Karpas-422 (cell line): ENCODE measurements at places on chromosomes 7 and 10. TPM values are rescaled to one million over a fixed set of nuclear protein-coding genes. Genes with fewer than 3 reads are reported as not detected.

DNA sequence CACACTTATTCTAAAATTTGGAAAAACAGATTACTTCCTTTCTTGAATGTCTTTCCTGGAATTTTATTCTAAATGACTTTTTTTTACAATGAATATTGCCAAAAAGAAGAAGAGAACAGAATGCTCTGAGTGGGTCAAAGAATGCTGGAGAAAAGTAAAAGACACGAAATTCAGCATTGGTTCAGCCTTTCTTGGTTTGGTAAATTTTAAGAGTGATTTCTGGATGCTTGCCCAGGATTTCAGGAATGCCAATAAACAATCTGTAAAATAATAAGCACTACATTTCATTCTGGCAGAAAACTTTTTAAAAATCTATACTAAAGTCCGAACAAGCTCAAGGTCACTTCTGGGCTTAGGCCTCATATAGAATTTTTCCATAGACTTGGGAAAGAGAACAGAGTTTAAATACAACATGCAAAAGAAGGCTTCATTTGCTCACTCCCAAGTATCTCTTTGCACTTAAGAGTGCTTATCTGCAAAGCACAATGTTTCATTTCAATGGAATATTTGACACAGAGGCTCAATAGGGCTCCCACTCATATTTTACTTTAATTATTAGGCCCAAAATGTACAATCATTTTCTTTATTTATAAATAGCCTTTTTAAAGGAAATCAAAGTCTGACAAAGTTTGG lies 359.5 kb upstream of the ANKRD30A start:
- no peaks in the 10 kb centered on the region for H3K4me1 ChIP-seq
- H3K27ac ChIP-seq, result no peak overlapping the region
- no peaks in the 10 kb centered on the region for H3K27me3 ChIP-seq
- H3K4me3 ChIP-seq, result no peak overlapping the region
- no peak for DNase-seq

Gene MRPS17
- 11.5 and 14.1 TPM in 2 replicates for total RNA-seq

GRCh38 chr7:75866489-75867389 lies 12.1 kb upstream of the RHBDD2 start:
- no peaks in the 10 kb centered on the region for H3K36me3 ChIP-seq
- H3K27me3 ChIP-seq, result no peaks in the 10 kb centered on the region
- no peak overlapping the region for H3K4me3 ChIP-seq

DNA sequence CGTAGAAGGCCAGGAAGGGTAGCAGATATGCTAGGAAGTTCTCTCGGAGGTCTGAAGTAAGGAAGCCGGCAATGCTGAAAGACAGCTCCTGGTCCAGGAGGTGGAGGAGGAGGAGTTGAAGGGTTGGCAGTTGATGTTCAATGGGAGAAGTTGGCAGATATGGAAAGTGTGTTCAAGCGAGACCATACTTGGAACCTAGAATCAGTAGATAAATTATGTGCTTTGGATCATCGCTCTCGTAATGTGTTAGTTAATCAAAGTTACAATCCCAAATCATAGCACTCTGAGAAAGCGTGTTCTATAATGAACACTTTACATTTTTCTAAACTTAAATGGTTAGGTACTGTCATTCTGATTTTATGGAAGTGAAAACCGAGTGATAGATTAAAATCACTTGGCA lies 152.9 kb downstream of the CELF2 start:
- H3K4me1 ChIP-seq, result peaks cover 4% of the 10 kb centered on the region
- no peak overlapping the region for H3K27ac ChIP-seq
- H3K4me3 ChIP-seq, result no peak overlapping the region
- 0 out of 2 replicates have a peak, but pooled peaks cover 4% of the 10 kb centered on the region for H3K27me3 ChIP-seq

DNA sequence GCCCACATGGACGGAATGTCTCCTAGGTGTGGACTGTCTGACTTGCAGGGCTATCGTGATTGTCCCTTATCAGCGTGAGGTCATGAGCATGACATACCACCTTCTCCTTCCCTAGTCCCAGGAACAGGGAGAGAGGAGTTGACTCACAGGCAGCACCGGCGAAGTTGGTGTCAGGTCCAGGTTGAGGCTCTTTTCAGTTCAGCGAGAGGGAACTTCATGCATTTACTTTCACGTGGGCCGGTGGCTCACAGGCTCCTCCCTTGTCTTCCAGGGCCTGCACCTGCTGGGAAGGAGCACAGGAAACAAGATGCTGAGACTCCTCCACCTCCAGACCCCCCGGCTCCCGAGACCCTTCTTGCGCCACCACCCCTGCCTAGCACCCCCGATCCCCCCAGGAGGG lies 46.1 kb downstream of the PROSER2 start:
- H3K4me1 ChIP-seq, result peaks cover 8% of the 10 kb centered on the region
- no peak overlapping the region for H3K4me3 ChIP-seq
- H3K27me3 ChIP-seq, result no peaks in the 10 kb centered on the region
- H3K36me3 ChIP-seq, result no peaks in the 10 kb centered on the region

Gene ANKRD61
- total RNA-seq, result 0.22 and 0.71 TPM in 2 replicates

Gene SHLD2
- 12.0 and 21.4 TPM in 2 replicates for total RNA-seq

DNA sequence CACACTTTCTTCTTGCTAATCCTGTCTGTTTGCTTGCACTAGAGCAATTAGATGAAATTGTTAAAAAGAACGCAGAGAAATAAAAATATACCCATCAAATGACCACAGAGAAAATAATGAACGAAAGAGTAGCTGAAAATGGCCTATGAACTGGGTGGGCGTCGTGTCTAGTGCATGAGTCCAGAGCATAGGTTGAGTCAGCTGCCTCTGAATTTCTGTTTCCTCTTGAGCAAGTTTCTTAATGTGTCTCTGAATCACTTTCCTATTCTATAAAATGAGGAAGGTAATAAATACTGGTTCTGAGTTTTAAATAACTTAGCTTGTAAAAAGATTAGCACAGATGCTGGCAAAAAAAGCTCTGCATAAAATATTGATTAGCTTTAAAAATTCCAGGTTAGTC lies 75.0 kb downstream of the POM121L12 start:
- no peaks in the 10 kb centered on the region for H3K4me1 ChIP-seq
- H3K27ac ChIP-seq, result no peak overlapping the region
- no peak overlapping the region for H3K4me3 ChIP-seq
- no peaks in the 10 kb centered on the region for H3K36me3 ChIP-seq

GRCh38 chr10:132941640-132942051 lies 724 bp downstream of the CFAP46 start:
- H3K4me1 ChIP-seq, result peaks cover 10% of the 10 kb centered on the region
- no peak overlapping the region for H3K4me3 ChIP-seq
- no peaks in the 10 kb centered on the region for H3K36me3 ChIP-seq

GRCh38 chr10:6204063-6204340 lies 1.3 kb downstream of the PFKFB3 start:
- H3K27ac ChIP-seq, result peak overlapping the region; percentile 54; the same call in 1 of the 2 replicates
- peaks cover 38% of the 10 kb centered on the region for H3K4me1 ChIP-seq
- no peaks in the 10 kb centered on the region for H3K36me3 ChIP-seq

DNA sequence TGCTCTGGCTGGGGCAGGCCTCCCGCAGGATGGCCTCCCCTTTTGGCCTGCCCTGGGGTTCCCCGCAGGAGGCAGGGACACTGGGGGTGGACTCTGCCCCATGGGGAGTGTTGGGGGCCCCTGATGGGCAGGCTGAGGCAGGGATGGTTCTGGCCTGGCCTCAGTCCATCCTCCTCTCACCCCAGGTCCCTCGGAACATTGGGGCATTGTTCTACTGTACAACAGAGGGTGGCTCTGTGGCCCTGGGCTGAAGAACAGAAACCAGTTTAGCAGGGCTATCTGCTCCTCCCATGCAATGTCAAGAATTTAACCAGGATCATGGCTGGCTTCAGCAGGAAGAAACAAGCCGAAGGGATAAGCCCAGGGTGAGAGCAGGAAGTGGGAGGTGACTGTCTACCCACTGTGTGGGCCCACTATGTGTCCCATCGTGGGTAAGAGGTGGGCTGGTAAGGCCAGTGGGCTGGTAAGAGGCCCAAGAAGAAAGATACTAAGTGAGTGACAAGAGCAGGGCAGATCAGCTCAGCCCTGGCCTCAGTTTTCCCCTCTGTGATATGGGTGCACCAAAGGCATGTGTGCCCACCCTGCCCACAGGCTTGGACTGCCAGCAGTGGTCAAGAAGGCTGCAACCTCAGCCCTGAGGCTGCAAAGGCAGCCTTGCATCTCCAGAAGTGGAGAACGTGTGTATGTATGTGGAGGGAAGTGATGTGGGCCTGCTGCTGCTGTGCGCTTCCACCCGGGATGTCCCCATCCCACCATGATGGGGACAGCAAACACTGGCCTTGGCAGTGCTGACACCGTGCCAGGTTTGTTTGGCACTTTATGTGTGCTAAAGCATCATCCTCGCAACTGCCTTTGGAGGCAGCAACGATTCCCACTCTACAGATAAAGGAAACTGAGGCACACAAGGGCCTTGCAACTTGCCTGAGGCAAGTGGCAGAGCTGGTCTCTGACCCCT lies 138.9 kb downstream of the SH3PXD2A start:
- no peak overlapping the region for H3K27ac ChIP-seq
- H3K4me1 ChIP-seq, result no peaks in the 10 kb centered on the region
- H3K27me3 ChIP-seq, result no peaks in the 10 kb centered on the region
- H3K36me3 ChIP-seq, result no peaks in the 10 kb centered on the region
- no peak overlapping the region for H3K4me3 ChIP-seq

Gene USP6NL
- total RNA-seq, result 54.3 and 63.9 TPM in 2 replicates
